NCI-H1694 treated with DMSO at 0.1 percent for 48 hours (cell line): ENCODE measurements at places on chromosomes 4 and X.

DNA sequence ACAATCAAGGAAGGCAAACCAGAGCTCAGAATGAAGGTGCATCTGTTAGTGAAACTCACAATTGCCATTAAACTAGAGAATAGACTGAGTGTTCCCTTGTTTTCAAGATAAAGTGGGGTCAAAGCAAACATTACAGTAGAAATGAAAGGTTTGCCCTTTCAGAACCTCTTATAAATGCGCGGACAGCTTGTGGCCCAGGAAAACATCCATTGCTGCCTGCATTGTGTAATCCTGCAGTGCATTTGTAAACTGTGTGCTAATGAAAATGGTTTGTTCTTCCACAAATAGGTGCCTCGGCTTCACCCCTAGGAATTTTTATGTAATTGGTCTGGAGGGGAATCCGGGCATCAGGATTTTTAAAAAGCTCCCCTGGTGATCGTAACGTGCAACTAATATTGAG, 62.8 kb downstream of the SNX25 start:
- DNase-seq = no peak

DNA sequence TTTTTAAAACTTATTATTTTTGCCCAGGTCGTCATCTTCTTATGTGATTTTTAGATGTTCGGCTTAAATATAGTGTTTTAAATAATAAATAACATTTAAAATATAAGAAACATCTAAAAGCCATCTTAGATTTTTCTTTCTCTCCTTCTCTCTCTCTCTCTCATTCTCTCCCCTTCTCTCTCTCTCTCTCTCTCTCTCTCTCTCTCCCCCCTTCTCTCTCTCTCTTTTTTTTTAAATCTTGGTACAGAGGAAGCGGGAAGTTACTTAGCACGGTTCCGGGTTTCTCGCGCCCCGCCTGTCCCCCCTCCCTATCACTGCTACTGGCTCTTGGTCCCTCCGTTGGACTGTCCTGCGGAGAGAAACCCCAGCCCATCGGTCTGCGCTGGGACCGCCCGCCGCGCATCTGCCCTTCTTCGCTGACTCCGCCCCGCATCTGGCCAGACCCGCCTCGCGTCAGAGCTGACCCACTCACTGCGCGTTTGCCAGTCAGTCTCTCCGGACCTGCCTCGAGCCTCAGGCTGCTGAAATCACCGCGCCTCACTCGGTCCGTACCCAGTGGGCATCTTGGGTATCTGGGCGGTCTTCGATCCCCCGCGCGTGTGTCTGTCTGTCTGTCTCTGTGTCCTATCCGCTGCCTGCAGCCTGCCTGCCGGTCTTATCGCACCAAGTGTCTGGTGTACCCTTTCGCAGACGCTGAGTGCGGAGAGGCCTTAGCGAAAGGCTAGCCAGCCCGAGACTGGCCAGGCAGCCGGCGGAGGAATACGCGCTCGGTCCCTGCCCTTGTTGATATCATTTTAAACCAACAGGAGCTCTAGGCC, at the start of gene PABPC5:
Gene PABPC5 (plus strand): TSS at position 489 of the 818 bp plus-strand sequence. CDS start 739 bp downstream, outside the sequence.
- DNase-seq = peak; percentile 35

DNA sequence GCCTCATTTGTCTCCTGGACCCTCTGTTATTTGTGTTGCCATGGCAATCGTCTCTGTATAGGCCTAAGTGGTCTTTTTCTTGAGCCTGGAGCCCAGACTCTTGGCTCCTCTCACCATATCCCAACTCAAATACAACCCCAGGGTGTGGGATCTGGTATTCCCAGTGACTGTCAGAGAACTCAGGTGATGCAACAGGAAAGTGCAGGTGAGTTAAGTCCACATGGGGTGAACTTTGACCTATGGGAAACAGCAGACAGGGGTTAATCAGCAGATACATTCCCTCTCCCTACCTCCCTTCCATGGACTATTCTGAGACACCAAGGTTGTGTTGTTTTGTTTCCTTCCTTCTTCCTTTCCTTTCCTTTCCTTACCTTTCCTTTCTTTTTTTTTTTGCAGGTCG, 130.9 kb upstream of the RPS6KA3 start:
- no peak for DNase-seq

GRCh38 chr4:97770222-97770621, 373.1 kb downstream of the STPG2 start:
- no peak for DNase-seq

GRCh38 chr4:130563185-130563888, 1467.4 kb downstream of the C4orf33 start:
- DNase-seq = no peak

DNA sequence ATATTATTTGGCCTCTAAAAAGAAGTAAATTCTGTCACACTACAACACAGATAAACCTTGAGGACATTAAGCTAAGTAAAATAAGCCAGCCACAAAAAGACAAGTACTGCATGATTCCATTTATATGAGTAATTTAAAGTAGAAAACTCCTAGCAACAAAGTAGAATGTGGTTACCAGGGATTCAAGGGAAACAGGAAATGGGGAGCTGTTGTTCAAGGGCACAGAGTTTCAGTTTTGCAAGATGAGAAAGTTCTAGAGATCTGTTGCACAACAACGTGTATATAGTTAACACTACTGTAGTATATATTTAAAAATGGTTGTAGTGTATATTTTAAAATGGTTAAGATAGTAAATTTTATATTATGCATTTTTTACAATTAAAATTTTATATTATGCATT, 25.4 kb downstream of the SEC31A start:
- no peak for DNase-seq

DNA sequence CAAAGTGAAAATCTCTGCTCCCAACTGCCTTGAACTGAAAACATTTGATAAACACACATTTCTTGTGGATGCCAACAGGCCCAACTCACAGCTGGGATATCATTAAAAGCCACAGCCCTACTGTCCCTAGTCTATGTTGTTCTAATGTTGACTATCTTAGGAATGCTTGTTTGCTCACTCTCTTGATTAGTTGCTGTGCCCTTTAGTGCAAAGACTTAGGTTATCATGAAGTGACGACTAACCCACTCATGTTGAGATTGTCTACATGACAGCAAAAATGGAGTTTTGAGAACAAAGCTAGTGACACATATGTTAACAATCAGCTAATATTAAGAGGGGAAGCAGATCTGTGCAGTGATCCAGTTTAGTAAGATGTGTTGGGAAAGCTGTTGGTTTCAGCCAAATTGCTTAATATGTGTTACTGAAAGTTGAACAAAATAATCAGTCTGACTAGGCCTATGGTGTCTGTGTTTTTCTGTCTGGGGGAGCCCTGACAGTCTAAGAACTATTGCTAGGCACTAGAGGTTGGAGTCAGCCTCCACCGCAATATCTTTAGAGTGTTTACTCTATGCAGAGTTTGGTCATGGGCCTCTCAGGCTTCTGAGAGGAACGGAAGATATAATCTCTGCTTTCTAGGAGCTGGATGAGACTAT, 125.5 kb downstream of the ATG4A start:
- DNase-seq = no peak

- DNase-seq = no peak
Observed at GRCh38 chr4:41256131-41256739, 493 bp upstream of the UCHL1 start.

- peak; percentile 35 for DNase-seq
Observed at GRCh38 chrX:39613482-39613995, 484.2 kb downstream of the BCOR start.

- DNase-seq = no peak
Observed at GRCh38 chr4:1139860-1140259, 26.5 kb upstream of the RNF212 start.

GRCh38 chrX:107731831-107732502, 43.6 kb downstream of the TSC22D3 start:
- DNase-seq = no peak

DNA sequence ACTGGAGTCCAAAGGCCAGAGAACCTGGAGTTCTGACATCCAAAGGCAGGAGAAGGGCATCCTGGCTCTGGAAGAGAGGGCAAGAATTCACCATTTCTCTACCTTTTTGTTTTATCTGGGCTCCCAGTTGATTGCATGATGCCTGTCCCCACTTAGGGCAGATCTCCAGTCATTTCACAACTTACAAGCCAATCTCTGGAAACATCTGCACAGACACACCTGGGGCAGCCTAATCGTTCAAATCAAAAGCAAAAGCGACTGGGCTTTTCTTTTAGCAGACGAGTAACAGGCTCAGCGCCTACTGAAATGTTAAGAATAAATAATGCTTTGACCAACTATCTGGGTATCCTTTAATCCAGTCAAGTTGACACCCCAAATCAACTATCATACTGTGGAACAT, 136.0 kb upstream of the NPY2R start:
- DNase-seq = no peak

DNA sequence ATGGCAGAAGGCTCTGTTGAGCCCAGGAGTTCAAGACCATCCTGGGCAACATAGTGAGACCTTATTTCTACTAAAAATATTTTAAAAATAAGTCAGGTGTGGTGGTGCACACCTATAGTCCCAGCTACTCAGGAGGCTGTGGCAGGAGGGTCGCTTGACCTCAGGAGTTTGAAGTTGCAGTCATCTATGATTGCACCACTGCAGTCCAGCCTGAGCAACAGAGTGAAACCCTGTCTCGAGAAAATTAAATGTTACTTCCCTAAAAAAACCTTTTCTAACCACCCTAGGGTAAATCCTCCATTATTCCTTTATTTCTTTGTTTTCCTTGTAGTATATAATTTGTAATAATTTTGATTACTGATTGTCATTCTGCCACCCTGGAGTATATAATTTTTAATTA, 7.9 kb downstream of the FAM200B start:
- no peak for DNase-seq

GRCh38 chr4:184477201-184477999, 3.0 kb upstream of the IRF2 start:
- DNase-seq = no peak

- no peak for DNase-seq
Observed at GRCh38 chr4:97105347-97106099, 1037.8 kb downstream of the STPG2 start.

DNA sequence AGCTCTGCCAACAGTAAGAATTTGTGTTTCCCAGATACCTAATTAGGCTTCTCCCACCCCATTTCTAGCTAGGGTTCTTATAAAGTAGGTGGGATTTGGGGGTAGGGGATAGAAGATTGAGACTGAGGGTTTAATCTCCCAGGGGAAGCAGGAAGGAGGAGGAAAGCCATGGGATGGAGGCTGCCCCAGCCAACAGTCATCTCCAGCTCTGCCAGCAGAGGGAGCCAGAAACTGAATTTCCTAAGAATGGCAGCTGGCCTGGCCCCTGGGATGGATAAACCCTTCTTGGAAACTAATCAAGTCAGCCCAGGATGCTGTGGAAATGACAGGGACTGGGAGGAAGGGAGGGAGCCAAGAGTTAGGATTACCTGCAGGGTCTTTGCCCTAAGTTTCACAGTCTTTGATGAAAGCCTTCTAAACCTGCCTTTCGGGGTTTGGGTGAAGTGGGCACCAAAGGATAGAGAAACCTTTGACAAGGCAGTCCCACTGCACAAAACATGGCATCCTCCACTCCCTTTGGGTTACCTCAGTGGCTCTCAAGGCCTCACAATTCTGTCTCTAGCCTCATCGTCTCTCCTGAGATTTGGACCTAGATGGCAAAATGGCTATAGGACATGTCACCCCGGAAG, 6.7 kb upstream of the ERCC6L start:
- peak; percentile 49 for DNase-seq

GRCh38 chrX:87489071-87489470, 28.5 kb upstream of the KLHL4 start:
- DNase-seq = no peak

DNA sequence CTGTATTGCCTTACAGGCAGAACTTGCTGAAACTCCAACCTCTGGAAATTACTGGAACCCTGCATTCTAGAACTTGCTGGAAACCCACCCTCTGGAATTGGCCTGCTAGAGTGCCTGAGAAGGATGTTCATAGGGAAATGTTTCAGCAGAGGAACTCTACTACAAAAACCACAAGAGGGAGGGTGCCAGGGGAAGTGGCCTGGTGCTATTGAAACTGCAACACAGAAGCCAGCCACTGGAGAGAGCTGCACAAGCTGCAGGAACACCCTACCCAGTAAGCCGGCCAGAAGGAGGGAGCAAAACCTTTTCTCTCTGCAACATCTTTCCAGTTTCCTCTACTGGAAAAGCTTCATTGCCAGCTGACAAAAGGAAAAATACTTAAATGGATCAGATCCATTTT, 2.5 kb upstream of the BRWD3 start:
- peak; percentile 7 for DNase-seq

DNA sequence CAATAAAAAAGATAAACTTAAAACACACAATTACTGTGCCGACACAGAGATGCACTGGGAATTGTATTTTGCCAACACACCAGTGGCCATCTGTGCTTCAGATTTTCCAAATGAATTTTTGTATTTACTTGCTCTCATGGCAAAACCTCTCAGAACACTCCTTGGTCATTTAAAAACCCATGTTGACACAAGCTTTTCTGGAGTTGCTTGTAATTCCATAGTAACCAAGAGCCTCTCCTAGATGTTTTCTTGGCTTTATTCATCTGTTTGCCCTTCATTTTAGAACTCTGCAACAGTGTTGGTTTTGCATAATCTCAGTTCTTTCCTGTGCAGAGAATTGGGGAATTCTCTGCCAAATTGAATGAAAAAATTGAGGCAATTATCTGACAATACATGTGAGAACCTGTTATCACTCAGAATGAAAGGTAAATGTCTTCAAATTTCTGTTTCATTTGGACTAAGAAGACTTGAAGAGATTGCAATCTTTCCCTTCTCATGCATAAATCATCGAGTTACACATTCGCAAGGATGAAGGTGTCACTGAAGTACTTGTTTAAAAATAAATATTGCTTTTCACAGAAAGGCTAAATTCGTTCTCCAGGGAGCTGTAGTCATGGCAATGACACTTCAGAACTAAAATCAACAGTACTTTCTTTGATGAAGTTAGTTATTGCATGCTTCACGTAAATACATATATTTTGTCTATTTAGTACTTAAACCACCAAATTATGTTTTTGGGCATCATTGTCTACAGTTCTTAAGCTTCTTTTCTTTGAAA, 301.8 kb upstream of the CTSO start:
- DNase-seq = peak; percentile 22

GRCh38 chr4:8439914-8440491, 520 bp downstream of the ACOX3 start:
- DNase-seq = peak; percentile 40

GRCh38 chr4:70831293-70831692, 8.4 kb downstream of the GRSF1 start:
- DNase-seq = no peak

DNA sequence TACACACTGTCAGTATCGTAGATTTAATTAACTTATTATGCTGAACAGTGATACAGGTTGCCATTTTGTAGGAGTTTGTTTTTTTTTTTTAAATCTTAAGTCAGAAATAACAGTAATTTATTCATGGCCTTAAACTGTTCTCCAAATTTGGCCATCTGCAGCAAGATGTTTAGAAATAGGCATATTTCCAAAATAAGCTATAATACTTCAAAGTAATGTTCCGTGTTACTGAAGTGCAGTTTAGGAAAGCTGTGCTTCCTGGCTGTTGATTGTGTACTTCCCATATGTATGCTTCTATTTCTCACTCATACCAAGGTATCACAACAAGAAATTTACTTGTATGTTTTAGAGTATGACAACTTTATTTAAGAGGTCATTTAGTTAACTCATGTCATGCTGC, 28.9 kb downstream of the CPEB2 start:
- no peak for DNase-seq

- no peak for DNase-seq
Observed at GRCh38 chrX:153379971-153380581, 21.1 kb downstream of the PNMA6E start.

- DNase-seq = no peak
Observed at GRCh38 chr4:52197306-52197705, 146.2 kb downstream of the SPATA18 start.

GRCh38 chr4:156113138-156113765, 159.6 kb upstream of the CTSO start:
- DNase-seq = peak; percentile 31
